ENCODE measurements at places on chromosomes 5 and 9.
A peak's percentile ranks its signal among the peaks of the same experiment; 100 is the strongest.

GRCh38 chr9:89747596-89747995 is 142.8 kb downstream of the GADD45G start:
- DNase-seq: no peak

- no peak for DNase-seq
These were observed 42.5 kb upstream of the SH3PXD2B start for GRCh38 chr5:172496671-172497371.

GRCh38 chr9:89606049-89606623 is 1.3 kb downstream of the GADD45G start:
- DNase-seq: no peak

GRCh38 chr5:94707359-94707758 is 88.9 kb downstream of the SLF1 start:
- DNase-seq: no peak

DNA sequence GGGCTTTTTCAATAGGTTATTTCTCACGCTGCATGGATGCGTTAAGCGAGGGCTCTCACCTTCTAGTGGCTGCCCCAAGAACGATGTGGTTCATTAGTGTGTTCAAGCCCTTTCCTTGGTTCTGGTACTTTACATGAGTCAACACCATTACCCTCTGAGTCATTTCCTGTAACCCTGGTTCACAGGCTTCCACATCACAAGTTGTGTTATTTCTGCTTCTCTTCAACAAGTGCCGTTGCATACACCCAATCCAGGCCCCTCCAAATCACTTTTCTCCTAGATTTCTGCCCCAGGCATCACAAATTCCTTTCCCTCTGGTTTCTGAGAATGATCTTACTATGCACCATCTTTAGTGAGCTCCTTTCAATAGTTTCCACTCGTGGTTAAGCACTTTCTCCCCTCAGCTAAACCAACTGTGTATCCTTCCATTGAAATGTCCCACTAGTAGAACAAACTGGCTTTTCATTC is 69.5 kb upstream of the RAD23B start:
- DNase-seq: no peak

DNA sequence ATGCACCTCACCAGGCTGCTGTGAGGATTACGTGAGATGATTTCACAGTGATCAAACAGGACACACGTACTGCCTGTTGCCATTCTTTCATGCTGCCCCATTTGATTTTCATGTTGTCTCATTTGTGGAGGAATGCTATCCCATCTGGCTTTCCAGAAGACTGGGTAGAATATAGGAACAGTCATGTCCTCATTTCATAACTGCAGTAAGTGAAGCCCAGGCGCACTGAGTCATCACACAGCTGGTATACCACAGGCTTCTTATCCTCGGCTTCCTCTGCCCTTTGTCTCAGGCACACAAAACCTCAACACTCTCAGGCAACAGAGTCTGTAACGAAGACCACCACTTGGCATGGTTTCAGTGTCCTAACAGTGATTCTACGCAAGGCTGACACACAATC is 62.3 kb downstream of the LHFPL2 start:
- no peak for DNase-seq

DNA sequence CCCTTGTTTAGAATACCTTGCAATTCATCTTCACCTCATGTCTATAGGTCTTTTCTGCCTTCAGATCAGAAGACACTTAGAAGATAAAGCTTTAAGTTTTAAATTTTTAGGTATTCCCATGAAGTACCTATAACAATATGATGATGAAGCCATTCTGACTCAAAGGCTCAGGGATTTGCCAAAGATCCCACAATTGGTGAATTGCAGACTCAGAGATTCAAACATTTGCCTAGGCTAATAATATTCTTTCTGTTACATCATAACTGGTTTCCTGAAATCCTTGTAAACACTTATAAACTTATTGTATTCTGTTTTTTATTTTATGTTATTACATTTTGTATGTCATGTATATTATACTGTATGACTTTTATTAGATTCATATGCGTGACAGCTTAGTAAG is 62.8 kb upstream of the ZFAND5 start:
- no peak for DNase-seq

GRCh38 chr5:95822542-95823181 is at the start of gene GLRX:
Gene GLRX (minus strand): TSS chr5:95822726. CDS start chr5:95822662, 64 bp downstream.
- DNase-seq: peak; percentile 46

- no peak for DNase-seq
These were observed 796 bp upstream of the PDLIM7 start for GRCh38 chr5:177498013-177498787.

DNA sequence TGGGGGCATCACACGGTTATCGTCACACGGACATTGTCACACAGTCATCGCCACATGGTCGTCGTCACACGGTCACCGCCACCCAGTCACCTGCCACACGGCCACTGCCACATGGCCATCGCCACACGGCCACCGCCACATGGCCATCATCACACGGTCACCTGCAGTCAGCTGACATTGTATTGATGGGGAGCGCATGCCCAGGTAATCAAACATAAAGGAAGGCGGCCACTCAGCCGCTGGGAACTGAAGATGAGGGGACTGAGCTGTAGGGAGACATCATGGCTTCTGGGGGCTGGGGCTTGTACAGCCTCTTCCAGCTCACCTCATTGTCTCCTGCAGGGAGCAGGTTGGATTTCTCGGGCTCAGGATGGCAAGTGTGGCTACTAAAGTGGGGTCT is 49.2 kb downstream of the MRPL36 start:
- DNase-seq: no peak

DNA sequence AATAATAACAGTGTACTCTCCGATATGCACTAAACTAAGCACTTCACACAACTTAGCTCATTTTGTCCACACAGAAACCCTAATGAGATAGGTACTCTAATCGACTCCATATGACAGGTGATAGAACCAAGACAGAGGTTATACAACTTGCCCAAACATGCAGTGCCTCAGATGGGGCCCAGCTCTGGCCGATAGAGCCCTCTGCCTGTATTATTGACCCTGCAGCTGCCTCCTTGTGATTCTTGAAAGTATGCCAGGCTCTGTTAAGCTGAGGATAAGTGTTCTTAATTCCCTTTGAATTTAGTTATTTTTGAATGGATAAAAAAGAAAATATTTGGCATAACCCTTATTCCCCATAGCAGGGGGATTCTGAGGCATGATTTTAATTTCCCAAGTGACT is 78.5 kb downstream of the HMHB1 start:
- peak; percentile 47 for DNase-seq

DNA sequence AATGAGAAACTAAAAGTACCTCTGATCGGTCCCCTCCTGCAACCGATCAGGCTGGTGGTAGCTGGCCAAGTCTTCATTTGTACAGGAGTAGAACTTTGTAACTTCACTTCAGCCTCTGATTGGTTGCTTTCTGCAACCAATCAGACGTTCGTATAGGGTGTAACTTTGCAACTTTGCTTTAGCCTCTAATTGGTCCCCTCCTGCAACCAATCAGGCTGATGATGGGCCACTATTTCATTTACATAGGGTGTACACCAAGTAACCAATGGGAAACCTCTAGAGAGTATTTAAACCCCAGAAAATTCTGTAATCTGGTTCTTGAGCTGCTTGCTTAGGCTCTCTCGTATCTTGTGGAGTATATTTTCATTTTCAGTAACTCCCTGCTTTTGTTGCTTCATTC is 445.5 kb downstream of the MED10 start:
- DNase-seq: no peak

DNA sequence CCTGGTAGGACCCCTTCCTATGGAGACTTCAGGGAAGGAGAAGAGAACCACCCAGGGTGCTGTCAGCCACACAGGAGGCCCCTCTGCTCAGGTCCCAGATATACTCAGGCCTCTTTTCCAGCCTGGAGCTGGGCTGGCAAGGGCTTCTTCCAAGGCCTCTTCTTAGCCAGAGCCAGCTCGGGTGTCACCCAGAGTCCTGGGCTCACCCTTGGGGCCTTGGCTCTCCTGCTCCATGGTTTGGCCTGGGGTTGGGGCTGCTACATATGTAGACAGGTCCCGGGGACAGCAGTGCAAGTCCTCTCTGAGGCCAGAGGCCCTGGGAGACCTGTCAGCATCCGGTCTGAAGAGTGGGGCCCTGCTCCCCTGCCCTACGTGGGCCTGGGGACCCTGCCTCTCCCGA is 22.8 kb downstream of the PAEP start:
- no peak for DNase-seq

- no peak for DNase-seq
These were observed 408.2 kb downstream of the PRR16 start for GRCh38 chr5:120872297-120872696.

GRCh38 chr5:43675357-43675756 is 72.4 kb downstream of the NNT start:
- DNase-seq: no peak

DNA sequence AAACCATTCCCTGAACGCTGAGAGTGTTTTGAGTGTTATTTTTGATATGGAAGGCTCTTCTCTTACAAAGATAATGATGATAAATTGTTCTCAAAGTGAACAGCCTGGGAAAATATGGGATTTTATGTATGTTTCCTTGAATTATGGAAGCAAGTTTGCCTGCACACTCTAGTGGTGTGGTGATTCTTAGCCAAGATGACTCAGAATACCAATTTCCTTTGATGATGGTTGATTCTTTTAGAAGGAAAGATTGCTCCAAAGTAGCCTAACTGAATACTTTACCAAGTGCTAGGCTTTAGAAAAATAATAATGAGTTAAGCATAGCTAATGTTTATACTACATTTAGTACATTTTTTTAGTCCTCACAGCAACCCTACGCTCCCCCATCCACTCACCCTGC is 243.4 kb downstream of the EBF1 start:
- no peak for DNase-seq

GRCh38 chr9:101037430-101037829 is 8.9 kb downstream of the PLPPR1 start:
- DNase-seq: peak; percentile 8

DNA sequence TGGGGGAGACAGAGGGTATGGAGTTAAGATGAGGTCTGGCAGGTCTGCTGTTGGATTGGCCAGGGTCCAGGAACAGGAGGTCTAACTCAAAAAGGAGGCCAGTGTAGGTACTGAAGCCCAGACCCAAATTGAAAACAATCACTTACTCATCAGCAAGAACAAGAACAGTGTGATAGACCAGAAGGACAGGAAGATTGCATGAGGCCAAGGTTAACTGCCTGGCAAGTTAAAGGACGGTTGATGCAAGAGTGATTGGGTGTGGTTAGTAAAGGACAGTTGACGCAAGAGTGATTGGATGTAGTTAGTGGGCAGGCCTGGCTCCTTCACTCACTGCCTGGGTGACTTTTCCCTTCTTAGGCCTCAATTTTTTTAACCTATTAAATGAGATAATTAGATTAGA is 132.6 kb downstream of the PDZD2 start:
- no peak for DNase-seq

DNA sequence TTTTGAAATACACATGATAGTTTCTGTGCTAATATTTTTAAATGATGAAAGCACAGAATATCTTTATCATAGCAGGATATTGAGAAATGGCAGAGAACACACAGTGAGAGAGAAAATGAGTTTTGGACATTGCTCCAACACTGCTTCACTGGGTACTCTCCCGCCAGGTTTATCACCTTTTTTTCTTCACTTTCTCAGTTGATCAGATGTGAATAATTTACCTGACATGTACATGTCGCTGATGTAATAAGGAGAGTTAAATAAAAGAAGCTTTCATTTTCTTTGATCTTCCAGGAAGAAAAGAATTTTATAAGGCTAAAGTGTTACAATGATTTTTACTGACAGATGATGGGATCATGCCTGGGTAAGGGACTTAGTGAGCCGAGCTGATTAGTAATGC is 134.5 kb downstream of the ALDH1A1 start:
- no peak for DNase-seq

DNA sequence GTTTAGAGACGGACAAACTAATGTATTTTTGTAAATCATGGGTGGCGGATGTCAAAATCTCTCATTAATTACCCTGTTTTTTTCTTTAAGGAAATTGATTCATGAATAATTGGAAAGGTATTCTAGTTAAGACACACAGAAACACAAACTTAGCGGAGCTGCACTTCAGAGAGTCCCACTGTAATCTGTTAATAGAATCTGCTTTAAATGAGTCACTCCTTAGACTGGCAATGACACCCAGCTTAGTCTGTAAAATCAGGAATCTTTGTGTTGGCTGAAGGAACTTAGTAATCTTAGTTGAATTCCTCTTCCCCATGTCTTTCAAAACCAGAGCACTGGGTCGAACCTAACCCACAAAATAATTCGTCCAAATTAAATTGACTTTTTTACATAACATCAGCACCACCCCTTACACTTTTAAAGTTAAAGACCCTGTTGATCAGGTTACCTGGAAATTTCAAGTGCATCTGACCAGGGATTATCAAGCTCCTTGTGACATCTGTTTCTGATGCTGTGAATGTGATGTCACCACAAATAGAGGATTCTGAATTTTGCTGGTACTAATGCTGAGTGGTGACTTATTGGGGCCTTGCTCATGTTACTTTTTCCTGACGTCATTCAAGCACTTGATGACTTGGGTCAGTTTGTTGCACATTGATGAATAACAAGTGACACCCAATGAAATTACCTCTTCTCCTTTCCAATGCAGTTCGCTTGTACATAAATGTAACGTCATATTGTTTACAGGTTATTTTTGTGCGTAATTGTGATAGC is 313.6 kb downstream of the KCTD16 start:
- no peak for DNase-seq

DNA sequence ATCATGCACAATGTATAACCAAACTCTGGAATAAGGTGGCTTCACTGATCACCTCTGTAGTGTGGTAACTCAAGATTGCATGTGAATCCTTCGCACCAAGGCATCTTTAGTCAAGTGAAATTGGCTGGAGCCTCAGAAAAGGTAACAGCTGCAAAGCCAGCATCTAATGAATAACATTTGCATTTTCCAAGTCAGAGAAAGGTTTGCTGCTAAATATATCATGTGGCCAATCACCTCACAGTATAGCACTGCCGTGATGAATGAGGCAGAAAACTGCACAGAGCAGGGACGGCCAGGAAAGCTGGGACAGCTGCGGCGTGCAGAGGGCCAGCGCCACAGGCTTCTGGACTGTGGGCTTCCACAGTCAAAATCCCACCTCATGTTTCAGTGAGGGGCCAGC is 18.5 kb downstream of the MRPS27 start:
- peak; percentile 56 for DNase-seq
